ENCODE measurements at places on chromosomes 7 and 10.

DNA sequence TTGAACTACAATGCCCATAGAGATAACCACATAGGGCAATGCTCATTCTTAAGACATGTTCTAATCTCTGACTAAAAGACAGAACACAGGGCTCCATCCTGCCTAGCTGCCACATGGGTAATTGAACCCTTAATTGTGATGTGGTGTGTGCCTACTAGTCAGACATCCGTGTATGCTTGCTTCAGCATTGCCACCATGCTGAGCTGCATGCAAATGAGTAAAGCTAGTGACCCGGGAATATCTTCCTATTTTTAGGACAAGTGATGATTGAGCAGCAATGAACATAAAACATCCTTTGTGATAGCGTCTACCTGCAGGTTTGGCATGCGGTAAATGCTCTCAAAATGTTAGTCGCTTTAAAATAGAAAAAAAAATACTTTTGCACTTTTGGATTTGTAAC lies 115.8 kb downstream of the MAGI2 start:
- no peak for DNase-seq

DNA sequence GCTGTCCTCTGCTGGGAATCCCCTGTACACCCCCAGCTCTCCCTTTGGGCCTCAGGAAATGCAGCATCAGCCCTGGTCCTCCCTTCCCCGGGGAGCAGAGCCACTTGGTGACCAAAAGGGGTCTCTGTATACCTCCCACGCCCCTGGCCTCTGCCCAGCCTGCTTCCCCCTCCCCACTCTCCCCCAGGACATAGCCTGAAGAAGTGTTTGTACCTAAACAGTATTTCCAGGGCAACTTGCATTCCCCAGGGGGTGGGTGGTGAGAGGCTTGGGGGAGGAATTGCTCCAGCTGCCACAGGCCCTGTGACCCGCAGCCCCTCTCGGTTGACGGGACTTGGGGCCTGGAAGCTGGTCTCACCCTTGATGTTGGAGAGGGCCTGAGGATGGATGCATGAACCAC lies 39.3 kb downstream of the TMEM270 start:
- no peak for DNase-seq

GRCh38 chr7:79785556-79785955 lies 332.1 kb upstream of the MAGI2 start:
- no peak for DNase-seq

DNA sequence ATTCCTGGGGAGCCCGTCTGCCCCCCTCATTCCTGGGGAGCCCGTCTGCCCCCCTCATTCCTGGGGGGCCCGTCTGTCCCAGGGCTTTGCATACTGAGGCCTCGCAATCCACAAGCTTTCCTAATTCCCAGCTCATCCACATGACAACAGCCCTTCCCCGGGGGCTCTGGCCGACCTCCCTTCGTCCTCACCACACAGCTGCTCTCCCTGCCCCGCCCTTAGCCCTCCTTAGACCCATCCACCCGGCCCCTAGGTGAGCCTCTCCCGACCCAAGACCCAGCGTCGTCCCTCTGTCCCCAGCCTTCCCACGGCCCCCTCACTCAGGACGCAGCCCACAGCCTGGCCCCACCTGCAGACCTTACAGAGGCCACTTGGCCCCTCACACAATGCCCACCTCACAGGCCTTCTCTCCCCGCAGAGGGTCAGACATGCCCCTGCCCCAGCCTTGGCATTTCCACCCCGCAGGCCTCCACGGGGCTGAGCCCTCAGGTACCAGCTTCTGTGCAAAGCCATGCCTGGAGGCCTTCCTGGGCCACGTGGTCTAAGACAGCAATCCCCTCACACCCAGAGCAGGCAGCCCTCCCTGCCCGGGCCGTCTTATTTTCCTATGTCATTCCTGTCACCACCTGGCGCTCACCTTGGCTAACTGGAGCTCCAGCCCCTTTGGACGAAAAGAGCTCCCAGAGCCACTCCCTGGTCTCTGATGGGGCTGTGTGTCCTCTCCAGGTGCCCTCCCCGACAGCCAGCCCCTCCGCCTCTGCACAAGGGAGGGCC lies 3.5 kb upstream of the FAM20C start:
- no peak for DNase-seq

DNA sequence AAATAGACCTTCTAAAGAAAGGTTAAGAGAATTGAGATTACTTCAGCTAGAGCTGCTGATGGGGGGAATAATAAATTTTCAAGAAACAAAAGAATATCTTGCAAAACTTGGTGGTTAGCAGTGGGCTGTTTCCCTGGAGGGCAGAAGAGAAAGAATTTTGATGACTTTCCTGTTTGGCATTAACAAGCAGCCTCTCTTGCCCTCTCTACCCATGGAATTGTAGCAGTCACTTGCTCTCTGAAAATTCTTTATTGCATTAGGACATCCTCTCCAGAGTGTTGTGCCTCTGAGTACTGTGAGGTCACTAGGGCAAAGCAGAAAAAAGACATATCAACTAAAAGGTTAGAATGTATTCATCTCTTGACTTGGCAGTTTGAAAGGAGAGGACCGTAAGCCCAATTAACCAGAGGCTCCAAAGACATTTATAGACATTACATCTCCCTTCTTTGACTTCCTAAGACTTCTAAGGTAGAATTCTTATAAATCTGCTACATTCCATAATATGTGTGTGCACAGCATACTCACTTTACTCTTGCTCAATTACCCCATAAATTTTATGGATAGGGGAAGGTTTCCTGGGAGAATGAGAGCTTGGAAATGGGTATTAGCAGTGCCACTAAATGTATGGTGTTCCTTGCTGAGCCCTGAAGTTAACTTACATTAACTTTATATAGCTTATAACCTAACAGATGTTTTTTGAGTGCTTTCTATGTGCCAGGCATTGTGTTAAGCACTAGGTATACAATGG lies 215.3 kb downstream of the KIF20B start:
- DNase-seq, result no peak

Measured in nucleus accumbens (tissue), 56 donors.